Kidney glomerular epithelial cell (primary cell): ENCODE measurements at places on chromosomes 3 and 15.

- no peak for DNase-seq
Observed at GRCh38 chr3:37772773-37773354, 88.8 kb upstream of the CTDSPL start.

DNA sequence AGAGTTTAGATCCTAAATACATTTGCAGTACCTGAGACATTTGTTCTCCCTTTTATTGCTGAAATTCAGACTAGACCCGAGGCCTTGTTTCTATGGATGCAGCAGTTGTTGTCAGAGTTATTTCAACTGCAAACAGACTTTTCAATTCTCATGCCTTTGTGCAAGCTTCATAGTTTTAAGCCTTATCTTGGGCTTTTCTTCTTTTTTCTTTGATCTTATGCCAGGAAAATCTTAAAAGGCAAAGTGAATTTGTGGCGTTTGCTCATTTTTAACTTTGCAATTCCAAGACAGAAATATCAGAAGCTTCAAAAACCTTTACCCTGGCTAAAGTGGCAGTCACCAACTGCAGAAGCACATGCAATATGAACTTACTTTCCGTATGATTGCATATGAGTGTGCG is 576.7 kb downstream of the DIPK2A start:
- no peak for DNase-seq

GRCh38 chr15:38696109-38696727 is 131.6 kb upstream of the RASGRP1 start:
- no peak for DNase-seq

DNA sequence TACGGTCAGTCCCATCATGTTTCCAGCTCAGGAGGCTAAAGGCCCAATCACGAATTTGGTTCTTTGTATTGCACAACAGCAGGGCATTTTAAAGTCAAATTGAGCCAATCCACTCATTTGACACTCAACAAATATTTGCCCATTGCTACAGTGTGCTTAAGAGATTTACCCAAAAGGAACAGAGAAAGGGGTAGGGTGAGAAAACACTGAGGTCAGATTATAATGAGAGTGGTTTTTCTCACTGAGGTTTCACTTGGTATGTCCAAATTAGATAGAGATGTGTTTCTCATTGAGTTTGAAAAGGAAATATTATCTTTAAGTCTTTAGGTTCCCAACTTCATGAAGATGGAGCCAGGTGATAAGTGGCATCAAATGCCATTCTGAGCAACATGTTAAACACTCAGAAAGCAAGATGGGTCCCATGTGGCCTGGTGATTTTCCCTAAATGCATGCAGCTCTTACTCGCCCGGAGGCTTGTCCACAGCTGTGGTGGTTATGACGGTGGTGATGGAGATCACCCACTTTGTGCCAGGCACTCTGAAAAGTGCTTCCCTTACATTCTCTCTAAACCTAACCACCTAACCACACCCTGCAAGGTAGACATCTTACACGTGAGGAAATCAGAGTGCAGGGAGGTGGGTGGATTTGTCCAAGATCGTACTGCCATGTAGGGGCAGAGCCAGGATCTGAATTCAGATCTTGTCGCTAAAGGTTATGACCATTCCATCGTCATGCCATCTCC is 31.2 kb upstream of the USP3 start:
- DNase-seq, result no peak
